NCI-H1048 (cell line): ENCODE measurements at places on chromosomes 6 and 20.
A peak's percentile ranks its signal among the peaks of the same experiment; 100 is the strongest.

DNA sequence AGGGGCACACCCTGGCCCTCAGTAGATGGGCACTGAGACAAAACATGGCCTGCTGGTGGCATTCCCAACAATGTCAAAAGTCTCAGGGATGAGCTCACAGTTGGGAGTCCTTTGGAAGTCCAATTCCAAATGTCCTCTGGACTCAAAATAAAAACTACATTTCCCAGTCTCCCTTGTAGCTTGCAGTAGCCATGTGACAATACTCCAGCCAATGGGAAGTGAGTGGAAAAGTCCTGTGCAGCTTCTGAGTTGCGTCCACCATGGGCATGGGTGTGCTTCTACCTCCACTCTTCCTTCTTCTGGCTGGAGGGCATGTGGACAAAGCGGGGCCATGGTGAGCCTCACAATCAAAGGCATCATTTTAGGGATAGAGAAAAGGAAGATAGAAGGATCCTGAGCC, 5.8 kb upstream of the ADAM33 start:
- no peak for DNase-seq

GRCh38 chr6:10580570-10580969, 59.4 kb downstream of the GCNT2 start:
- DNase-seq: no peak

GRCh38 chr6:8059129-8059528, 5.1 kb downstream of the BLOC1S5 start:
- DNase-seq: no peak

- no peak for DNase-seq
Observed at GRCh38 chr6:56650191-56650590, 7.5 kb upstream of the DST start.

- DNase-seq: no peak
Observed at GRCh38 chr6:141580988-141581552, 551.7 kb upstream of the GJE1 start.

- DNase-seq: no peak
Observed at GRCh38 chr6:154292066-154292465, 64.5 kb downstream of the IPCEF1 start.

- DNase-seq: no peak
Observed at GRCh38 chr6:12804952-12805645, 88.5 kb downstream of the PHACTR1 start.

- no peak for DNase-seq
Observed at GRCh38 chr6:102553214-102553613, 1159.7 kb downstream of the GRIK2 start.

- DNase-seq: no peak
Observed at GRCh38 chr20:50052550-50053361, 60.2 kb downstream of the UBE2V1 start.

DNA sequence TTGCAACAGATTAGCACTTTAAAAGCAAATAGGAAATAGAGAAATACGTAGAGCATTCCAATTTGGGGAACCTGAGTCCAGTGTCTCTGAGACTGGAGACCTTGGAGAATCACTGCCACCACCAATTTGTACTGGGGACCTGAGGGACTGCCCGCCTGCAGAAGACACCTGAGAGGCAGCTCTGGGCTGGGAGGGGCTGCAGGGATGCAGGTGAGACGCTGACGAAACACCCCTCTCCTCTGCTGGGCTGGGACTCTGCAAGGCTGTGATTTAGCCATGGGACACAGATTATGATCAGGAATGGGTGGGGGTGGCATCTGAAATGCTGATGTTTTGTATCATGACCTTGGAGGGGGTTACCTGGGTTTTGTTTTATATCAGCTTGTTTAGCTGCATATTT, 7.0 kb upstream of the APMAP start:
- no peak for DNase-seq

GRCh38 chr6:155062866-155063341, 67.8 kb downstream of the TIAM2 start:
- DNase-seq: no peak

GRCh38 chr6:151058021-151058733, 181.6 kb upstream of the AKAP12 start:
- no peak for DNase-seq

DNA sequence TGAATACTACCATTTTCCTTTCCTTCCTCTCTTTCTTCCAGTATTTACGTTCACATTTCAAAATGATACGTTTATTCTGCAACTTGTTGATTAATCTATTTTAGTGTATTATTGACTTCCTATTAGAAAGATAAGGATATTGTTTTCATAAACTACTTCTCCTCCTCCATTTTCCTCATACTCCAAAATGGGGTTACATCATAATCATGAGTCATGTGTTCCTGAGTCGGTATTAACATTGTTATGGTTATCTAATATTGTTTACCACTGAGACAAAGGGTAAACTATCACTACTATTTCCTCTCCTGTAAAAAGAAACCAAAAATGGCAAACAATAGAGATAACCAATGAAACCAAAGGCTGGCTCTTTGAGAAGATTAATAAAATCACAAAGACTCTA, 126.5 kb upstream of the CDYL start:
- no peak for DNase-seq

- no peak for DNase-seq
Observed at GRCh38 chr6:32116674-32117073, 7.5 kb upstream of the TNXB start.

- no peak for DNase-seq
Observed at GRCh38 chr6:108765495-108765894, 82.7 kb upstream of the ARMC2 start.

DNA sequence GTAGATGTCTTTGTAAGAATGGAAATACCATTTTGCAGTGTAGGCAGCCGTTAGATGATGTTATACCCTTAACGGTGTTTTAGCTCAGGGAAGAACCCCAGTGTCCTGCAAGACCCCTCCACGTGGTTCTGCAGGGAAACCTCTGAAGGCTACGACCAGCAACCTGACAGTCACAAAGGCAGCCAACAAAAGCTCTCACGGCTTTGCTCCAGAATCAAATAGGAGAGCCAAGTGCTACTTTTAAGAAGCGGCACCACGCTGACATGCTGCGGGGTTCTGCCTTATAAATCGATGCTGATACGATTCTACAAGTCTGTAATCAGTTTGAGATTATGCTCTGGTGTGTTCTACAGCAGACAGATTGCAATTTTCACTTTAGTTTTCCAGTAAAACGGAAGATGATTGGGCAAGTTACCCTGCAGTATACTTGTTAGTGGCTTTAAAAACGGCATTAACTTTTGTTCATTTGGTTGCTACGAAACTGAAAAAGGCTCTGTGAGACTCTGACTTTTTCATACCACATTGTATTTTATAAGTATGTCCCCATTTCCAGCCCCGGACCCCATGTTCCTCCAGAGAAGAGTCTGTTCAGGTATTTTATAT, 312.9 kb downstream of the SAMD5 start:
- DNase-seq: no peak

DNA sequence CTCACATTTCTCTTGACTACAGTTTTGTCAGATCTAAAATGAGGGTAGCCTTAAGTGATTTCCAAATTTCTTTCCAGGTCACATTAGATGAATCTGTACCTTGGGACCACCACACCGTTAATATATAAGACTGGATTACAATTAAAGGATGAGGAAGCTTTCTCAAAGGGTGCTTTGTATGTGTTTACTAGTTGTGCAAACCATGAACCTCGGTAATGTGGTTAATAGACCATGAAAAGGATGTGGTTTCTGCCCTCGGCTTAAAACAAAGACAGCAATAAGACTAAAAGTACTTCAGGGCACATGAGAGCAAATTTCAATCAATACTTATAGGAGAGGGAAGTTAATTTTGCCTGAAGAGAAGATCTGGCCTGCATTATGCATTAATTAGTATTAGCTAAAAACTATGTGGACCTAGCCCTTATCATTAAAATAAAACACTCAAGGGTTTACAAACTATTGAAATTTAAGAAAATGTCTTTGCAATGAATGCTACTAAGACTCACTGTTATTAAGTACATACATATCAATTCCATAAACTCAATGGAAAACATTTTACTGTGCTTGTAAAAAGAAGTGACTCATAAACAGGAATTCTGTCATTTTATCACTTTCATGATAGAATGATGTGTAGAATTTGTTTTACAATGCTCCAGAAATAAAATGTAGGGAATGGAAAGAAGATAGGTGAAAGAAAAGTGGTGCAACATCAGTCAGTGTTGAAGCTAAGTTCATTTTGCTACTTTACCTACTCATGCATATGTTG, 936 bp upstream of the TMX4 start:
- peak; percentile 23 for DNase-seq

GRCh38 chr20:39298571-39299506, 336.7 kb downstream of the DHX35 start:
- DNase-seq: no peak

GRCh38 chr6:125082908-125083683, 70.5 kb upstream of the TPD52L1 start:
- DNase-seq: no peak

GRCh38 chr6:17032988-17033634, 68.7 kb upstream of the STMND1 start:
- peak; percentile 38 for DNase-seq

GRCh38 chr20:34978092-34978744, 22.6 kb downstream of the MYH7B start:
- DNase-seq: no peak

GRCh38 chr20:57544838-57545564, 15.9 kb upstream of the PCK1 start:
- no peak for DNase-seq

DNA sequence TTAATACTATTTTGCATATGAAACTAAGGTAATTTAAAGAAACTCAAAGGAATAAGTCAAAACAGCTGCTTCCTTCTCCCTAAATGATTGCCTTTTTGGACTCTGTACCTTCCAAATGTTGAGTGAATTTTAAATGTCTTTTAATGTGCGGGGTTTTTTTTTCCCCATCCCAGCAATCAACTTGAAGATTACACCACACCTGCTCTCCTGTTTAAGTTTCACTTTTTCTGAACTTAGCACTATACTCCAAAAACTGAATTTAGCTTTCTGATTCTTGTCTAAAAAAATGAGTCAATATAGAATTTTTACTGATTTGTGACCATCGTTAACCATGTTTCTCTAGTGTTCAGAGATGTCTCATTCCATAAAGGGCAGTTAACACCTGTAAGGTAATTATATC, 220.8 kb upstream of the THEMIS start:
- no peak for DNase-seq

- peak; percentile 35 for DNase-seq
Observed at GRCh38 chr6:27687154-27688013, 214.5 kb upstream of the ZNF184 start.

DNA sequence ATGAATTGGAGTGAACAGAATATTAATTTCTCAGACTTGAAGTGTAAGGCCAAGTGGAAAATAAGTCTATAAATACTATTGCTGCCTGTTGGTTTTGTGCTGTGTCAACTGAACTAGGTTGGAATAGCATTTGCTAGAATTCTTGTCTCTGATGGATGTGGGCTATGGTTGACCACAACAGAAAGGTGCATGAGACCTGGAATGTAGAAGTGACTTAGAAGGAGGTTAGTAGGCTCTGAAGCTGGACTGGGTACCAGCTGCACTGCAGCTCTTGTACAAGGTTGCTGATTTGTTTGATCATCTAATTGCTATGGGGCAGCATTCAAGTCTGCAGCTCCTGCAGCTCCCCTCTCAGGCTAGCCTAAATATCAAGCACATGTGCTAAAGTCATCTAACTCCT, 479.0 kb upstream of the NRSN1 start:
- no peak for DNase-seq

DNA sequence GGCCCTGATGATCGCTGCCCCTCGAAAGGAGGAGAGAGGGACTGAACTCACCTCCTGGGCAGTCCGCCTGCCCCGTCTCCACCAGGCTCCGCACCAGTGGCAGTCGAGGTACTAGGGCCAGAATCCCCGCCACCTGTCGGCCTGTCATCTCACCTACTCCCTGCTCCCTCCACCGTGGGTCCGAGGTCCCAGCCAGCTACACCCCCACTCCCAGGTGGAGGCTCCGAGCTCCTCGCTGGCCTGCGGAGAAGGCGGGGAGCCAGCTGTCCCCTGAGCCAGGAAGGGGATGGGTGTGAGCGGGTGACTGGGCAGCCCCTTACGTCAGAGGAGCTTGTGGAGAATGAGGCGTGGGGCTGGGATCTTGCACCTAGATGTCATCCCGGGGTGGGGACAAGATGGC, 1066.5 kb upstream of the MANEA start:
- DNase-seq: no peak

- no peak for DNase-seq
Observed at GRCh38 chr6:37982317-37982716, 162.8 kb downstream of the ZFAND3 start.

DNA sequence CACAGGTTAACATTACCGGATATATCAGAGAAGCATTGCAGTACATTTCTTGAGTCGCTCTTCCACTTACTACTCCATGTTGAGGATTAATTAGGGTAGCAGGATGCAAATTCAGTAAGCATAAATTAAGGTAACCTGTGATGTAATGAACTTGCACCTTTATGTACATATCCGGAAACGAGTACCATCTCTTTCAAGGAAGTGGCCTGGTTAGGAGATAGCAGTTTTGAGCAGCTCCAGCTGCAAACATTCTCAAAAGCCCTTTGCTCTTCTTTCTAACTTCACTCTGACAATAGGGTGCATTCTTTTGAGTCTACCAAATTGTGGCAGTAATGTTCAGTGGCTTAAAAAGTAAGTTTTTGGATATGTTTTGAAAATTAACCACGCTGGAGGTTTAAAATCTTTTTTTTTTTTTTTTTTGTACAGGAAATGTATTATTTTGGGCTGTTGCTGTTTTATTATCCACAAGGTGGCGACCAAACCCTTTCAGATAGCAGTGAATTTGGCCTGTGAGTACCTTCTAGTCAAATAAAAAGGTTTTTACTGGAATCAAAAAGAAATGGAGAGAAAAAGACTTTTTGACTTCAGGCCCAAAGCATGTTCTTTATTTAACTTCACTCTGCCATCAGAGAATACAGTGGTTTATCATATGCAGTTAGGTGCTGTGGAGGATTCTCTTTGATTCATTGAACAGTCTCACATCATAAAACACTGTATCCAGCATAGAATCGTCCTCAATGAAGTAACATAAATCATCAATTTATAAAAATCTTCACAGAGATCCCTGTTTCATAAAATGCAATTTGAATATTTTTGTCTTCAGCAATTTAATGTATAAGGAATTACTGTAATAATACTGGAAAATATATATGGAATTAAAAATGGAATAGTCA, 8.9 kb downstream of the FAM217B start:
- no peak for DNase-seq

GRCh38 chr6:56757588-56757984, 114.9 kb upstream of the DST start:
- no peak for DNase-seq

- no peak for DNase-seq
Observed at GRCh38 chr20:51654495-51654894, 112.0 kb upstream of the NFATC2 start.

- DNase-seq: no peak
Observed at GRCh38 chr6:32148289-32149091, 3.2 kb downstream of the PRRT1 start.

GRCh38 chr6:50836231-50836630, 17.6 kb downstream of the TFAP2B start:
- DNase-seq: no peak

GRCh38 chr6:136586295-136586694, 36.1 kb upstream of the MAP7 start:
- no peak for DNase-seq
